ENCODE measurements at places on chromosomes 7 and 10. TPM values are rescaled to one million over a fixed set of nuclear protein-coding genes. Genes with fewer than 3 reads are reported as not detected.

DNA sequence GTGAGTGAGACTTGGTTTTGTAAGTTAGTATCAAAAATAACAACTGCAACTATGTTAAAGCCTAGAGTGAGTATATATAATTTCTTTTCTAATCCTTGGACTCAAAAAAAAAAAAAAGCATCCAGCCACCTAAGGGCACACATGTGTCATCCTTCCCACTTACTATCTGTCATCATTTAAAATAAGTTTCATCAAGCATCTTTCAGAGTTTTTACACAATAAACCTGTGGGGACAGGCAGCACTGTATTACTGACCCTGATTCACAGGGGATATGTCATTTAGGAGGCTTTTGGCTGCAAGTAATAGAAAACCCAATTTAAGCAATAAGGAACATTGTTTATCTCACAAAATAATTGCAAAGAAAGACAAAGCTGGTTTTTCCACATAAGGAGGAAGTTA is 32.3 kb upstream of the OSBPL3 start:
- no peak for DNase-seq

DNA sequence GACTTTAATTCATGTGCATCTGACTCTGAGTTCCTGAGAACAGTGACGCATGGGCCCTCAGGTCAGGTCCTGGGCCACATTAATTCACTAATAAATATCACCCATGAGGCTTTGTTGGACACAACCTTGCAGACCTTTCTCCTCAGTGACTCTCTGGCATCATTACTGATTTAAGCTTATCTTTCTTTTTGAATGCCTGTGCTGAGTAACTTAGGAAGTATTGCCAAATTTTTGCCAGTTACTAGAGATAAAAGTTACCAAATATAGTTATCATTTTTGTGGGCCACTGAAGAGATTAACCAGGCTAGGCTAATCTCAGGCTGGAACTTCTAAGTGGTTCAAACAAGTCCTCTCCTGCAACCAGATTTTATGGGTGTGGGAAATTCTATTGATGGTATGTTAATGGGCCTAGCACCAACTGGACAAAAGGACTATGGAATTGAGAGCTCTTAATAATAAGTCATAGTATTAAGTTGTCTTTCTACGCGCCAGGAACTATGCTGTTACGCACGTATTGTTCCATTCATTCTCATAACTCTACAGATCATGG is 28.8 kb upstream of the PRTFDC1 start:
- no peak for DNase-seq

- DNase-seq = peak; percentile 47
Observed at GRCh38 chr7:54179321-54180029, 362.7 kb upstream of the VSTM2A start.

DNA sequence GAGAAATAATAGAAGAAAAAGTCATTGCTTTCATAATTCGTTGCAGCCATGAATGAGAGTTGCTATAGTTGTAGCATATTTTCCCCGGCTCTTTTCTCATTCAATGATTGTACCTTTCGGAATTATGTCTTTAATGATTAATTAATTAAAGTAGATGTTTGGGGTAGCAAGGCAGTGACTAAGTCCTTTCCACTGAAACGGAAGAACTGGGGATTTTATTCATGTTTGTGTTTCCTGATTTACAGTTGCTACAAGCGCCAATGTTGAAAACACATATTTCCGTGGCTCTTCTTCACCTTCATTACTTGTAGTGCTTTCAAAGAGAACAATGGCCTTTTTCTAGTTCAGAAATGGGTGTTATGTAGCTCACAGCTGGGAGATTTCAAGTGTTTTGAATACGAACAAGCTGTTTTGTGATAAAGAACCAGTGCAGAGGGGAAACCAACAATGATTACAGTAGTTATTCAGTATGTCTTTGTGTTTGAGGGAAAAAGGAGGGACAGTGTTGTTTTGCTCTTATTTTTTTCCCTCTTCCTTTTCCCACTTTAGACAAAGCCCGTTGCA is 153.5 kb downstream of the NSUN6 start:
- peak; percentile 24 for DNase-seq

NUPR2 gene
- total RNA-seq = 0.20 TPM

HTR5A gene
- total RNA-seq = not detected

GBX1 gene
- total RNA-seq = not detected
